ENCODE measurements at places on chromosomes 2 and 18.

GRCh38 chr2:190094316-190094871 lies 31.9 kb upstream of the MSTN start:
- DNase-seq = no peak

DNA sequence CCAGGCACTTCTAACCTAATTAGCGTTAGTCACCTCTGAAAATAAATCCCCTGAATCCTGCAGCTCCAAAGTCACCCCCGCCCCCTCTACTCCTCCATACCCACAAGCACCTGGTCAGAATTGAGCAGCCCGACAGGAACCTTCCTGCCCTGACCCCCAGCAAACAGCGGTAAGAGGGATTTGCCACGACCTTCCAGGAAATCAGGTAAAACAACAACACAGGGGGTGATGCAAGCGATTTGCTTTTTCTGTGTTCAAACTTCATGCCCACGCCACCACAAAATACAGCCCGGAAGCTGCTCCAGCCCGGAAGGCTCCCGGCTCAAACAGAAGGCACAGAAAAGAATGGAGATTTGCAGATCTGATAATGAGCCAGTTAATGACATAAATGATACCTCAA lies 367.1 kb downstream of the GPD2 start:
- peak; percentile 58 for DNase-seq

GRCh38 chr2:154704991-154705390 lies 6.5 kb downstream of the KCNJ3 start:
- no peak for DNase-seq

GRCh38 chr18:10070561-10071000 lies 156.8 kb downstream of the VAPA start:
- no peak for DNase-seq

- DNase-seq = no peak
These were observed 163.7 kb downstream of the SH3BP4 start for GRCh38 chr2:235115521-235115920.
